ENCODE measurements at places on chromosomes 5 and 9.
A peak's percentile ranks its signal among the peaks of the same experiment; 100 is the strongest.

DNA sequence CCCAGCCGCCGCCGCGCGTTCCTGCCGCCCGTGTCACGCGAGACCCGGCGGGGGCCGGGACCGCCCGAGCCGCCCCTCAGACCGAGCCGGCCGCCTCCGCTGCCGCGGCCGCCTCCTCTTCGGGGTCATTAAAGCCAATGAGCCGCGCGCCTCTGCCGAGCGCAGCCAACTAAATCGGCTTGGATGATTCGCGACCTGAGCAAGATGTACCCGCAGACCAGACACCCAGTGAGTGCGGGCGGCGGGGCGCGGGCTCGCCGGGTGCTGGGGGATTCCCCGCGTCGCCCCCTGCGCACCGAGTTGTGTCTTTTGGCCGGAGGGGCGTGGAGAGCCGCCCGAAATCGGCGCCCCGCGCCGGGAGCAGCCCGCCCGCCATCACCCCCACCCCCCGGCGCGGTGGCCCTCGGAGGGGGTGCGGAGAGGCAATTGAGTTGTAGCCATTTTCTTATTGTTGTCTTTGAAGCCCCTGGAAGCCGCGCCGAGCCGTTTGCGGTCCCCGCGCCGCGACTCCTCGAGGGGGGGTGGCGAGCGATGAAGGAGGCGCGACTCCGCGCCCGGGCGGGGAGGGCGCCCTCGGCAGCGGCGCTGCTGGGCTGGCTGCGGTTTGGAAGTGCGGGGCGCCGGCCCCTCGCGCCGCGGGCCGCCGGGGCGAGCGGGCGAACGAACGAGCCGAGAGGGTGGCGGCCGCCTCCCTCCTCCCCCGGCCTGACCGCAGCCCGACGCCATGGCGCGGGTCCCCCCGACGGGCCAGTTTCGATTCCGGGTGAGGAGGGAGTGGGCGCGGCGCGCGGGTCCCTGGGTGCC lies 1.0 kb downstream of the TLE4 start:
- peak; percentile 35 for DNase-seq

DNA sequence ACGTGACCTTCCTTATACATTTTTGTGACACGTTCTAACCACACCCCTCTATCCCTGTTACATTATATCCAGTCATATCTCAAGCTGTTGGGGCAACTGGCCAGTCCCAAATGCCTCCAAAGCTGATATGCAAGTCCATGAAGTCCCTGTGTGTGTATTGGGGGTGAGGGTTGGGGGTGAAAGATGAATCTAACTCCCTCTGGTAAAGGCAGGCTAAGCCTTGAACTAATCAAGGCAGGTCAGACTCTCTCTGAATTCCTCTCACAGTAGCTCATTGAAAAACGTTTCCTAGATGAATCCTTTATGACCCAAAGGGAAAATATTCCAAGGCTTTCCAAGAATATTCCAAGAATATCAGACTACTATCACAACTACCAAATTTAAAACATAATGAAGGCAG lies 174.4 kb downstream of the MUSK start:
- no peak for DNase-seq

DNA sequence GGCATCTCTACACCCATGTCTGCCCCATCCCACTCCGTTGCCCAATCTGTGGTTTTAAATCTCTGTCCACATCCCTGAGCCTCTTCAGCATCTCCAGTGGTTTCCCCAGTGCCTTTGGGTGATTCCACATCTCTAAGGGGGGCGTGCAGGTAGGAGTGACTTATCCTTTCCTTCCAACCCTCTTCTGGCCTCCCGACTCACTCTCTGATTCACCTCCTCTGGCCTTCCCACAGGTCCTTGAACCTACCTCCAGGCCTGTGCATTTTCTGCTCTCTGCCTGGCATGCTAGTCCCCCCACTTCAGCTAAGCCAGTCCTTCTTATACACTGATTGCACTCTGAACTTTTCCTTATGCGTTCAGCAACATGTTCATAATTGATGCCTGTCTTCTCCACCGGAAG lies 99.0 kb downstream of the RALGPS1 start:
- no peak for DNase-seq

DNA sequence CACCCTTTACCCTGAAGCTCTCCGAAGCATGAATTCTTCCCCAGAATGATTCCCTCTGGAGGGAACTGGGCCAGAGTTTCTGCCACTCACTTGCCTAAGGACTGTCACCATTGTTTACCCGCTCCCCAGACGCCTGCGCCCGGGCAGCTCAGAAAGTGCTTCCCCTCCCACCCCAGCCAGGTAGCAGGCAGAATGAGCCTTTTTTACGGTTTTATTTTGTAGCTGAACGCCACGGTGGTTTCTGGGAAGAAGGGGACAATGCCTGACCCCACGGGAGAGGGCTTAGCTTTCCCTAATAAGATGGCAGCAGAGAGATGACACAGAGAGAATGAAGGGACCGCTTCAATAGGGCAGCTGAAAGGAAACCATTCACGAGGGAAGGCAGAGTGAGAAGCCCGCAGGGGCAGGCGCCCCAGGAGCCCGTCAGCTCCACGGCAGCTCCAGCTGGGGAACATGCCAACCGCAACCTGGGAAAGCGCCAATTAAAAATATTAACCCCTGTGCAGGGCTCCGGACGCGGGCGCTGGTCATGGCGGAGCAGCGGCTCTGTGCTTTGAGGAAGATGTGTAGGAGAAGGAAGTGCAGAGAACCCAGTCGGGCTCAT lies 20.4 kb upstream of the NTNG2 start:
- DNase-seq, result peak; percentile 72

GRCh38 chr9:92297611-92298010 lies 4.1 kb upstream of the IARS1 start:
- DNase-seq, result no peak

DNA sequence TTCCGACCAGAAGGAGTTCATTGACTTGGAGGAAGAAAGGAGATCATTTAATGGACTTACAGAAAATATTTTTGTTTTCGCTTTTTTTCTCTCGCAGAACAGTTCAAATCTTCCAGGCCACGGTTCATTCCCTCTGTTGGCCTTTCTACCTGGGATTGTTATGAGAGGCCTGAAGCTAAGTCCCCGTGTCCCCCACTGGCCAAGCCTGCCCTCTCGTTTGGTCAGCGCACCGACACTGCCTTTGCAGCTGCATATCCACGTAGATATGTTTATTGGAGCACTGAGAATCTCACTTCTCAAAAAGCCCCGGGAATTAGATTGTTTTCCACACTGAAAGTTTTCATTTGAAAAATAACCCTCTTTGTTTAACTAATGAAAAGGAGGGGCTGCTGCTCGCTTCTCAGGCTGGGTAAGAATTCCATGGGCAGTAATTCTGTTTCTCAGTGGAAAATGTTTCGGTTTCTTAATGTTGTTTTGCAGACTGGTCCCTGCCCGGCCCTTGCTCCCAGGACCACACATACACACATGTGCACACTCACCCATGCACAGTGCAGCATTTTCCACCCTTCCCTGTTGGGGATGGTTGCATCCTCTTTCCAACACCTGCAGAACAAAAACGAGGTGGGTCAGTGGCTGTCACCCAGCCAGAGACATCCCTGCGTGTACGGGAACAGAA lies 655.7 kb downstream of the BNC2 start:
- DNase-seq, result no peak

- no peak for DNase-seq
These were observed 18.8 kb upstream of the RPS23 start for GRCh38 chr5:82296929-82297328.

DNA sequence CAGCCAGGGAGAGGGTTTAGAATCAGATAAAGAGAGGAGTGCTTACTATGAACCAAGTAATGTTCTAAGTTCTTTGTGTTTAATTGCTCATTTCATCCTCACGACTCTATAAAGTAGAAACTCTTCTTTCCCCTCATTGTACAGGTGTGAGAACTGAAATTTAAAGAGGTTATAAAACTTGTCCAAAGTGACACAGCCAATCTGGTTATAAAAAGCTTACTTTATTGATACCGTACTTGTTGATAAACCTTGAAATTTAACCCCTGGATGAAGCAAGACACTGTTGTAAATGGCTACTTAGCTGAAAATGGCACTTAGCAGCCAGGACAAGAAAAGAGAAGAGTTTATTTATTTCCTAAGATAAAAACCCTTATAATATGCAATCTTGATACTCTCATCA lies 702.4 kb downstream of the KCTD16 start:
- no peak for DNase-seq

- peak; percentile 27 for DNase-seq
These were observed 148.7 kb upstream of the ERCC6L2 start for GRCh38 chr9:95726756-95727155.

DNA sequence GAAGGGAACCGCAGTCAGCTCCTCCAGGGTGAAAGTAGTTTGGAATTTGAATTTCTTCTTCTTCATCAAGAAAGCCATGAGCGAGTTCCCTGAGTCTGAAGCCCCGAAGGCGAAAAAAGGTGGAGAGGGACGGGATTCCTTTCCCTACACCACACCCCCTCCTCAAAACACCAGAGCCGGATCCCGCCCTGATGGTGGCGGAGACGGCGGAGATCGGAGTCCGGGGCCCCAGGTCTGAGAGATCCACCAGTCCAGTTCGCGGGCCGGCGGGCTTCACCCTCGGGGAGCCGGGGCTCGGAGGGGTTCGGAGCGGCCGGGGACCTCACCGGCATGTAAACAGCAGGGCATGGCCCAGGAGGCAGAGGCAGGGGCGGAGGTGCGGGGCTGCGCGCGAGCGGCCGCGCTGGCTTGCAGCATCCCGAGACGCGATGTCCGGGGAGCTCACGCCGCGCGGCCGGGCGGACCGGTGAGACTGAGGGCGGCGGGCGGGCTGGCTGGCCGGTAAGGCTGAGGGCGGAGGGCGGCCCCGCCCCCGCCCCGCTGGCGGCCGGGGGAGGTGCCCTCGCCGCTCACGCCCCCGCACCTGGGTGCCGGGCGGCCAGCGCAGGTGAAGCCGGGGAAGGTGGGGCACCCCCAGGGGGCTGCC lies 606 bp downstream of the EEIG1 start:
- DNase-seq, result peak; percentile 22

- DNase-seq, result no peak
These were observed 15.3 kb downstream of the TNFAIP8 start for GRCh38 chr5:119371146-119371545.

GRCh38 chr5:63029891-63030290 lies 451.3 kb downstream of the LRRC70 start:
- DNase-seq, result peak; percentile 55

DNA sequence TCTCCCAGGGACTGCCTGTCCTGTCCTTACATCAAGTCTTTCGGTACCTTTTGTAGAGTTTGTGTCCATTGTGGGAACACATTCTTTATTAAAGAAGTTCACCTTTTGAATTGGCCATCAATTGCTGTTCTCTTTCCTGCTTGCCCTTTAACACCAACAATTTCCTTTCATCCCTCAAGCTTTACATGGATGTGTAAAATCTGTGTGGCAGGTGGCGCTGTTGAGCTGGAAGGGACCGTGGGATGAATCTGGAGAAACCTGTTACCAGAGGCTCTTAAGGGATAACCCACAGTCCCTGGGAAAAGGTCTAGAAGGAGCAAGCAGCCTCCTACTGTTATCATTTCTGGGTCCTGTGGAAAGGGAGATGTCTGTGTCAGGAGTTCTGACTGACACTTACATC lies 7.9 kb upstream of the ZFP62 start:
- DNase-seq, result peak; percentile 36

DNA sequence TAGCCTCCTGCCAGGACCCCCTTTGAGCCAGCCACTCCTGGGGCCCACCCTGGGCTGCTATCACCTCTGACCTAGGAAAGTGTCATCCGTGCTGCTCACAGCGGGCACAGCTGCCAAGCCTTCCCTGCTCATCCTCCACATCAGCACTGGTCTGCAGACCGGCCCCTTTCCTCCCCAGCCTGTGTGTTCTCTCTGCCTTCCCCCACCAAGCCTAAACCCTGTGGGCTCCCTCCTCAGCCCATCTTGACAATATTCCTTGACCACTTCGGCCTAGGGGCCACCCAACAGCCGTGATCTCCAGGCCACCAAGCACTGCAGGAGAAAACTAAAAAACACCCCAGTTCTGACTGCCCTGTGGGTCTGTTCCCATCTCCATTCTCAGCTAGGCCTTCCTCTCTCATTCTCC lies 135.1 kb downstream of the DAB2IP start:
- no peak for DNase-seq

DNA sequence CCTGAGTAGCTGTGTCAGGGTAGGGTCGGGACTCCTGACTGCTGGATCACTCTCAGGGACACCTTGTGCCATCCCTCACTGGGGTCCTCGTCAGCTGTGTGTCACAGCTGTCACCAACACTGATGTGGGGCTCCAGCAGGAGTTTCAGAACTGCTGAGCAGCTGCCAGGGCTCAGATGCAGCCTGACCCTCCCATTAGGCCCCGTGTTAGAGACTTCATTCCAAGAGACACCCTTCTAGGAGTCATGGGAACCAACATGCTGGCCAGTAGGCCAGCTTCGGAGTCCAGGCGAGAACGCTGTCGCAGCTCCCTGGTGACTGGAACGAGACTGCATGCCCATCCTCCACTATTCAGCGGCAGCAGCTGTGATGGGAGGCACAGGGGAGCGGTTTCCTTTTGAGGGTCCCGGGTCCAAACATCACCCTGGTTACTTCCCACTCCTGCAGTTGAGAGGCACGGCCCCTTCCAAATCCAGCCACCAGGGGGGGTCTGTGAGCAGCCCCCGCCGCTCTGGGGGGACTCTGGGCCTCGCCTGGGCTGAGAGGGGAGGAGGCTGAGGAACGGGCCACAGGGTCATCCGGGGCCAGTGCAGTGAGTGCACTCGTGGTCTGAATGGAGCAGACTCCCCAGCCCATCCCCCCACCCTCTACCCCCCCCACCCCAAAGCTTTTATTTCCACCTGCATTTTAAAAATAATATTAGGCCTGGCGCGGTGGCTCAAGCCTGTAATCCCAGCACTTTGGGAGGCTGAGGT lies 12.6 kb upstream of the TCF7 start:
- DNase-seq, result no peak

- DNase-seq, result no peak
These were observed 7.6 kb upstream of the GRPEL2 start for GRCh38 chr5:149337736-149338135.

- DNase-seq, result no peak
These were observed 7.1 kb upstream of the PLK2 start for GRCh38 chr5:58466939-58467338.

DNA sequence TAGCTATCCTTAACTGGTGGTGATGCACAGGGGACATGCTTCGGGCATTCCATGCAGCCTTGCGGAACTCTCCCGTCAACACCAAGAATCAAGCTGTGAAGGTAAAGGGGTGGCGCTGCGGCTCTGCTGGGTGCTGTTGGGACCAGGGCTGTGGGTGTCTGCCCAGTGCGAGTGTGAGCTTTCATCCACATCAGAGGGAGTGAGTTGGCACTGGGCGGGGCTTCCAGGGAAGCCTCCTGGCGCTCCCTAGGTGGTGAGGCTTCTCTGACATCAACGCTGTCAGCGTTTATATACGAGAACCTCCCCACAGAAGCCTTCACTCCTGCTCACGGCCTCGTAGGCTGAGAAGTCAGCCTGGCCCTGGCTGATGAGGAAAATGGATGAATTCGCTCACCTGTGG lies 11.7 kb downstream of the ARPC5L start:
- no peak for DNase-seq

GRCh38 chr5:31410089-31410488 lies 121.8 kb downstream of the DROSHA start:
- no peak for DNase-seq

GRCh38 chr9:21591221-21592062 lies 109.3 kb upstream of the IFNE start:
- DNase-seq, result no peak

GRCh38 chr9:86545090-86545489 lies 190.9 kb upstream of the TUT7 start:
- no peak for DNase-seq

Measured in NCI-H1105 treated with DMSO at 0.1 percent for 48 hours (cell line).